Left ventricle myocardium inferior (tissue), 1 donor: ENCODE measurements at places on chromosomes 4 and X.
A peak's percentile ranks its signal among the peaks of the same experiment; 100 is the strongest.

DNA sequence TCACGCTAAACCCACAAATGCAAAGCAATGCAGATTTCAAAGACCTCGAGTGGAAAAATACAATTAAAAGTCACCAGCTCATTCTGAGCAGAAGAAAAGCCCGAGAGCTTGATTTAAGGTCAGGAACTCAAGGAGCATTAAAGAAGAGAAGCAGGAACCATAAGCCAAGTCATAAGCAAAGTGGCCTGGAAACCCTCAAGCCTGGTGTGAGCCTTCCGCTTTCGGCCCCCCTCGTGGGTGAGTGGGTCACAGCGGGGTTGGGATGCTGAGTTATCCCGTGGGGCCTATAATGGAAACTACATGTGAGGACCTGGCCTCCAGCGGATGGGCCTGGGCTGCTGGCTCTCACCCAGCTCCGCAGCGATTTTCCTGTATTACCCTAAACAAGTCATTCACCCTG lies 504.3 kb downstream of the RAB28 start:
- DNase-seq, result no peak

DNA sequence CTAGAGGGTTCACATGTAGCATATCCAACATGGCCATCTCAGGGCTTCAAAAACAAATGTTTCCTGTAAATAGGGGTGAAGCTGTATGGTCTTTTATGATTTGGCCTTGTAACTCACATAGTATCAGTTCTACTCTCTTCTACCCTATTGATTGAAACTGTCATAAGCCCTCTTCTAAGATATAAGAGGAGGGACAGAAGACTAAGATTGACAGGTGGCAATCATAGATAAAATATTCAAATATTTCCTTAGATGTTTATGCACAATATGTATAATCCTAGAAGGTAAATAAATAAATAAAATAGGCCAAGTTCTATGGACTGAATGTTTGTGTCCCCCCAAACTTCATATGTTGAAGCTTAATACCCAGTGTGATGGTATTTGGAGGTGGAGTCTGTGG lies 6.9 kb upstream of the BEX3 start:
- DNase-seq, result no peak

GRCh38 chrX:95885074-95885473 lies 799.6 kb upstream of the DIAPH2 start:
- DNase-seq, result no peak

- no peak for DNase-seq
Observed at GRCh38 chr4:11506194-11506593, 77.5 kb upstream of the HS3ST1 start.

- DNase-seq, result no peak
Observed at GRCh38 chr4:57342411-57342810, 232.2 kb upstream of the IGFBP7 start.

DNA sequence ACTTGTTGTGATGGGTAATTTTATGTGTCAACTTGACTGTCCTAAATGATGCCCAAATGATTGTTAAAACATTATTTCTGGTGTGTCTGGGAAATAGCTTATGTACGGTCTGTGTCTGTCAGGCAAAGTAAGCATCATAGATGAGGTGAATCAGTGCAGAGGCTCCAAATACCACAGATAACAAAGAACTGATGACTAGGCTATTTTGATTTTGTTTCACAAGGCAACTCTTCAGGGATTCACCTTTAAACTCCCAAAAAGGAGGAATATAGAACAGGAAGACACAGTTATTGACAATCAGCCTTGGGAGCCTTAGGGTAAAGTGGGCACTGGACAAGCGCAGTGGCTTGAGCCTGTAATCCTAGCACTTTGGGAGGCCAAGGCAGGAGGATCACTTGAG lies 290.7 kb downstream of the PCDH10 start:
- no peak for DNase-seq

DNA sequence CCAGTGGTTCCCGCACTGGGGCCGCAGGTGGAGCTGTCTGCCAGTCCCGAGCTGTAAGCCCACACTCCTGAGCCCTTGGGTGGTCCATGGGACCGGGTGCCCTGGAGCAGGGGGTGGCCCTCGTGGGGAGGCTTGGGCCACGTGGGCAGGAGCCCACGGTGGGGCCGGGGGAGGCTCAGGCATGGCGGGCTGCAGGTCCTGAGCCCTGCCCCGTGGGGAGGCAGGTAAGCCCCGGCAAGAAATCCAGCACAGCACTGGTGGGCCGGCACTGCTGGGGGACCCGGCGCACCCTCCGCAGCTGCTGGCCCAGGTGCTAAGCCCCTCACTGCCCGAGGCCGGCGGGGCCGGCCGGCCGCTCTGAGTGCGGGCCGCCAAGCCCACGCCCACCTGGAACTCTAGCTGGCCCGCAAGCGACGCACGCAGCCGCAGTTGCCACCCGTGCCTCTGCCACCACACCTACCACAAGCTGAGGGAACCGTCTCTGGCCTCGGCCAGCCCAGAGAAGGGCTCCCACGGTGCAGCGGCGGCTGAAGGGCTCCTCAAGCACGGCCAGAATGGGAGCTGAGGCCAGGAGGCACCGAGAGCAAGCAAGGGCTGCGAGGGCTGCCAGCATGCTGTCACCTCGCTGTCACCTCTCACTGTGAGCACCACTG lies 2.0 kb upstream of the METAP1 start:
- peak; percentile 34 for DNase-seq

DNA sequence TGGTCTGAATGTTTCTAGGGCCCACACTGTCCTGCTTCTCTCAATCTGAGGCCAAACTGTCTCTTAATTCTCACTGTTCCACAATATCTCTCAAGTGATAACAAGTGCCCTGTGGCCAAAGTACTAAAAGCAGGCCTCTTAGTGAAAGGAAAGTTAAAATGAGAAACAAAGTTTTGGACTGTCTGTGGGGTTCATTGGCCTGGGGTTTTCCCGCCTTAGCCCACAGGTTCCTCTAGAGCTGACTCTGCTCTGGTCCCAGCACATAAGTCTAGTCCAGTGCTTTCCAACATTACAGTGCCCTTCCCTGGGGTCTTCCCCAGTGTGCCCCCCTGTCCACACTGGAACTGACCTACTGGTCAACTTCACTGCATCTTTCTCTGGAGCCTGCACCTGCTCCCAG lies 6.3 kb downstream of the MAGEB1 start:
- DNase-seq, result no peak

DNA sequence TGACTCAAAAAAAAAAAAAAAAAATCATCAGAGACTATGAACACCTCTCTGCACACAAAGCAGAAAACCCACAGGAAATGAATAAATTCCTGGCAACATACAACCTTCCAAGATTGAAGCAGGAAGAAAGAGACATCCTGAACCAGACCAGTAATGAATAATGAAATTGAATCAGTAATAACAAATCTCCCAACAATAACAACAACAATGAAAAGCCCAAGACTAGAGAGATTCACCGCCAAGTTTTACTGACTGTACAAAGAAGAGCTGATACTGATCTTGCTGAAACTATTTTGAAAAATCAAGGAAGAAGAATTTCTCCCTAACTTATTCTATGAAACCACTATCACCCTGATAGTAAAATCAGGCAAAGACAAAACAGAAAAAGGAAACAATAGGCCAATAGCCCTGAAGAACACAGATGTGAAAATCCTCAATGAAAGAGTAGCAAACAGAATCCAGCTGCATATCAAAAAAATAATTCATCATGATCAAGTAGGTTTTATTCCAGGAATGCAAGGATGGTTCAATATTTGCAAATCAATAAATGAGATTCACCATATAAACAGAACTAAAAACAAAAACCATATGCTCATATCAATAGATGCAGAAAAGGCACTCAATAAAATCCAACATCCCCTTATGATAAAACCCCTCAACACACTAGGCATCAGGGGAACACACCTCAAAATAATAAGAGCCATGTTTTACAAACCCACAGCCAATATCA lies 31.0 kb upstream of the PLK4 start:
- no peak for DNase-seq

- no peak for DNase-seq
Observed at GRCh38 chrX:68431836-68432235, 1.5 kb downstream of the OPHN1 start.

GRCh38 chrX:2540426-2540947 lies 39.7 kb upstream of the DHRSX start:
- DNase-seq, result no peak

DNA sequence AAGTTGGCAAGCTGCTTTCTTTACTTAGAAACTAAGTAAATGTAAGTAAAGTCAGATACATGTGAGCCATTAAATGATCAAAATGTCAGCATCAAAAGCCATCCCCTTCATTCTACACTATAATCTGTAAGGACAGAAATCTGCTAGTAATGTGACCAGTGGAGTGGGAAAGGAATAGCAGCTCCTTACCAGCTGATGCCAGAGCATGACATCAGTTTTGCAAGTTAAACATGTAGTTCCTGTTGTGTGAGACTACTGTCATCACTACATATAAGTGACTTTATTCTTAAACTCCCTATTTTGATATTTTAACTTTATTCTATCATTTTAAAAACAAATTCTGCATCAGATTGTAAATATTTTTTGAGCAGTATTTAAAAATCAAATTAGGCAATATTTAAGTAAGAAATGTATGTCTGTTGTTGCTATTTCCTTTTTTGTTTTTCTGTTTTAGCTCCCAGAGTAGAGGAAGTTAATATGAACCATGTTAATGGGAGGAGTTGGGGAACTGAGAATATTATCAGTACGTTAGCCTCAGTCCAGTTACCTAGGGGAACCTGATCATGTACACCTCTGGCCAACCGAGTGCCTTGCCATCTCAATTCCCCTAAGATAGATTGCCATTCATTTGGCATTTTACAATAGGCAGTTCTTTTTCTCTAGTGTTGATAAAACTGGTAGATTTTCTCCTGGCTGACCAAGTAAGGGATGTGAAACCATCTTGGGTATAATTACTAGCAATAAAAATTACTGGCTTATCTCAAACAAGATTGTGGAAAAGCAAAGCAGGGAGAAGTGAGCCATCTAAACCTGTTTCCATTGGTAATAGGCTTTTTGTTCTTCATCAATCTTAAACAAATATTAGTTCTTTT lies 34.7 kb downstream of the CCNI start:
- no peak for DNase-seq

DNA sequence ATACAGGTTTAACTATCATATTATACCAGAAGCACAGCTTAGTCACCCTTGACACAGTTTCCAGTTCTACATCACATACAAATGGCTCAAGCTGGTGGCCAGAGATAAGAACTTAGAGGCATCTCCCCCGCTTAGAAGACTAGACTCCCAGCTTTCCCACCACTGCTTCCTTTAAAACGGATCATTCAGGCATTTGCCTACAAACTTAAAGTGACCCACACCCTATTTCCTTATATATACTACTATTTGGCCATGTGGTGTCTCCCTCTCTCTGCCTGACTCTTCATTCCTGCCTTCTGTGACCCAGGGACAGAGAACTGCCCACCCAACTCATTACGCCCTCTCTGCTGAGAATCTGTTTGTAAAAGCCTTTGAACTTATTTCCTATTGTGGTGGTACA lies 781.2 kb upstream of the DIAPH2 start:
- no peak for DNase-seq

DNA sequence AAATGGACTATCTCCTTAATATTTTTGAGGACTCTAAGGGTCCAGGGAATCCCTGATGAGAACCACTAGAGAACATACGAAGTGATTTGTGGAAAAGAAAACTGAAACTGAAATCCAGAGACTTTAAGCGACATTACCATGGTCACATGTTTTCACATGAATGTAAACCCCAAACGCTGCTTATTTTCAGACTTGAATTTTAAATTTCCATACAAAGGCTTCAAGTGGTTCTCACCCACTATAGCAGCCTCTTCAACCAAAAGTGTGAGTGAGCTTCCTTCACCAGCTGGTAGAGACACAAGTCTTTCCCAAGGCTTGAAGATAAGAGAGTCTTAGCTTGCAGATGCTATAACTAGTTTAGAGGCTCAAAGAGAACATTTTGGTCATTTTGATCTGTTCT lies 232.7 kb downstream of the MGST2 start:
- DNase-seq, result no peak

GRCh38 chrX:15929194-15929593 lies 74.6 kb upstream of the AP1S2 start:
- no peak for DNase-seq

- no peak for DNase-seq
Observed at GRCh38 chr4:32752962-32753361, 2032.8 kb downstream of the PCDH7 start.

GRCh38 chr4:86054286-86055032 lies 305.4 kb downstream of the MAPK10 start:
- no peak for DNase-seq

GRCh38 chr4:177555007-177555574 lies 112.9 kb upstream of the AGA start:
- DNase-seq, result no peak

DNA sequence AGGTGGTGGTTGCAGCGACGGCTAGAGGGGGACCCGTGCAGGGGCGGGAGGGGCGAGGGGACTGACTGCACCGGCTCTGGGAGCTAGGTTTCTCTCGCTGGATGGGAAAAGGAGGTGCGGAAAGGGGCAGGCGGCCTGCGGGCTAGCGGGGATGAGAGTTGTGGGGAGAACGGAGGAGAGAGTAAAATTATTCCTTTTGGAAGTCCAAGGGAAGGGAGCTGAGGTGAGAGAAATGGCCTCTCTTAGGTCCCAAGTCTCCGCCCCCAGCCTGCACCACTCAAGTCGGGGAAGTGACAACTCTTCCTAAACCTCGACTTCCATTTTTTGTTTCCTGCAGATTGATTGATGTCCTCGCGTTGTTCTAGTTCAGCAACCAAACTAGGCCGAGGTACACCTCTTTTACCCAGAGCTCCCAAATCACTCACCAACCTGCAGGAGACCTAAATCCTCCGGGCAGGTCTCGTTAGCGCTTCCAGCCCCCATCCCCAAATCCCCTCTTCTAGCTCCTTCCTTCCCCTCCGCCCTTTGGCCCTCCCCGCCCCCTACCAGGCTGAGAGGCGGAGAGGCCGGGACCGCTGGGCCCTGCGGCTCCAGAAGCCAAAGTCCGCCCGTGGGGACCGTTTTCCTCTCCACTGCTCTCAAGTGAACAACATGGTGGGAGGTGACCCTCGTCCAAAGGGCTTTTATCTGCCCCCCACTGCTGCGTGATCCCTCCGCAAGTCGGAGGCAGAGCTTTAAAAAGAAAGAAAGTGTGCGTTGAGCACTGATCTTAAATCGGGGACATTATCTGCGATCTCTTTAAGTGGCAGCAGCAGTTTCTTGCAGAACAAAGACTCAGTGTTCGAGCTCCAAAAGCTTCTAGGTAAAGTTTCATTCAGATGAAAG lies 7.3 kb downstream of the PITX2 start:
- DNase-seq, result no peak

DNA sequence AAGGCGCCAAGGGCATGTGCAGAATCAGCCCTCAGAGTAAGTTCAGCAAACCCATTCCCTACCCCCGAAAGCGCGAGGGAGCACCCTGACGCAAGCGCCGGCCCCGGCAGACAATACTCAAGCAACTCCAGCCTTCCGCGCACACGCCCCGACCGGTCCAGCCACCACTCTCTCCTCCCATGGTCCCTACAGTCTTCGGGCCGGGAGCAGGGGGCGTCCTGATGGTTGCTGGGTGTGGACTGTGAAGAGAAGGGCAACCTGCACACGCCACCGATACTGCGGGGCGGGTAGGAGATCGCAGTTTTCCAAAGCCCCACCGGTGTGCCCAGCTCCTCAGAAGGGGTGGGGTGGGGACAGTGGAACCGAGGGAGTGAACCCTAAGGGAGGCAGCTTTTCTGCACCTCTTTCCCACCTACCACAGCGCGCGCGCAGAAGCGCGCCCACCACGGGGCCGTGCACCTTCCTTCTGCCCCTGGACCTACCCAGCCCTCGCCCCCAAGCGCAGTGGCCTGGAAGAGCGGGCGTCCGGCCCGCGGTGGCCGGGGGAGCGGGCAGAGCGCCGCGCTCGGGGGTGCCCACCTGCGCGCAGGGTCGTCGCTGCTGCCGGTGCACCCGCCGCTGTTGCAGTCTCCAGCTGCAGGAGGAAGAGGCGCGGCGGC lies 650.2 kb upstream of the DIPK2B start:
- no peak for DNase-seq

GRCh38 chrX:108447303-108447702 lies 7.7 kb downstream of the COL4A5 start:
- no peak for DNase-seq

- peak; percentile 48 for DNase-seq
Observed at GRCh38 chrX:51496501-51497291, at the start of gene NUDT11. Gene NUDT11 (minus strand): TSS chrX:51496592. CDS start chrX:51496444, 148 bp downstream.
